ENCODE measurements at places on chromosomes 7 and 10.

GRCh38 chr10:13848520-13849445 lies 262.0 kb downstream of the PRPF18 start:
- no peak for DNase-seq

- no peak for DNase-seq
These were observed 11.5 kb downstream of the RAB19 start for GRCh38 chr7:140415361-140415760.

GRCh38 chr7:5041047-5041446 lies 4.6 kb upstream of the RBAK start:
- no peak for DNase-seq

- DNase-seq: no peak
These were observed 129.8 kb downstream of the BUB3 start for GRCh38 chr10:123284022-123284421.

- DNase-seq: no peak
These were observed 37.3 kb upstream of the TMEM248 start for GRCh38 chr7:66883716-66884115.

DNA sequence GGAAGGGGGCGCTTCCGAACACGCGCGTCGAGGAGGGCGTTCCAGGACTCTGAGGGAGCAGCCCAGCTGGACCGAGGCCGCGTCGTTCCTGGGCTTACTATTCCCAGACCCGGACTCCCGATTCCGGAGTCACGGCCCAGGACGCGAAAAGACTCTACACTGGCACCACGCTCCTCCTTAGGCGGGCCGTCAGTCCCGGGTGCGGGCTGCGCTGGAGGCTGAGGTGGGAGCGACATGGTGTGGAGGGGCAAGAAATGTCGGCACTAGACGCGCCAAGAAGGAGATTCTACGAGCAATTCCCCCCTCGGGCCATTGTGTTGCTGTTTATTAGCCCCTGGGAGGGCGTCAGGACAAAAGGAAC lies 584 bp upstream of the RUNDC3B start:
- DNase-seq: no peak

GRCh38 chr10:71801361-71801760 lies 28.0 kb upstream of the VSIR start:
- peak; percentile 56 for DNase-seq

DNA sequence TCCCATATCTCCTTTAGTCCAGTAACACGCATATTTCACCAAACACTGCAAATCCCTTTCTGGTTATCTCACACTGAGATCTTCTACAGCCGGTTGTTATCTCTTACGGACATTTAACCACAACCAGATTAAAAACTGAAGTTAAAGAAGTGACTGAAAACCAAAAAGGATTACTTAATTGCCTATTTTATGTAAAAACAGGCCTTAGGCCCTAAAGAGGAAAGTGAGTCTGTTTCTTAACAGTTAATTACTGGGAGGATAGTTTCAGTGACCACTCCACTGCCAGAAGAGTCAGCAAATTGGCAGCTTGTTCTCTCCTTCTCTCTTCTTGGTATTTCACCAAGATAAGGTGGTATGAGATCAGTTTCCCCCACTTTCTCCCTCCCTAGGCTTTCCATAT lies 161.9 kb upstream of the MEOX2 start:
- DNase-seq: no peak

- DNase-seq: no peak
These were observed 11.2 kb downstream of the GPR146 start for GRCh38 chr7:1055491-1055955.

DNA sequence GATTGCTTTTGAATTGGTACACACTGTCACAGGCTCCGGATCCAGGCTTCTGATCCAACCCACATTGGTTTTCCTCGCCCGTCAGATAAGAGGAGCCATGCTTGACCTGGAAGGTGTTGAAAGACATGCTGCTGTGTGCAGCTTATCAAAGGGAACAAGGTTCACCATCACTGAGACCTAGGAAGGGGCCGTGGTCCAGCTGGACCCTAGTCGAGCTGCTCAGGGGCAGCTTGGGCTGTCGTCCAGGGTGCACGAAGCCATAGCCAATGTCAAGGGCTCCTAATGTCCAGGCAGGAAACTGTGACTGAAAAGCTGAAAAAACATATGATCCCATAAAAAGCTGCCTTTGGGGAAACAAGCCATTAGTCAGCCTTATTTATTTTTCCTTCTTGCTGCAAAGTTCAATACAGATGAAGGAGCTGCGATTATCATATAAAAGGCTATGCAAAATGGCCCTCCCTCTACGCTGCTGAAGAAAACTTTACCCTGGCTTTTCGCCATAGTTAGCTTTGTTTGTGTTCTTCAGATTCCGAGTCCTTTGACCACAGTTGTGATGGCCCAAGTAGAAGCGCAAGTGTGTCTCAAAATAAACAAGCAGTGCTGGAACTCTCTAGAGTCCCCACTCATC lies 118.0 kb downstream of the CREB5 start:
- DNase-seq: no peak

- no peak for DNase-seq
These were observed 12.1 kb upstream of the DLX6 start for GRCh38 chr7:96993094-96993865.

DNA sequence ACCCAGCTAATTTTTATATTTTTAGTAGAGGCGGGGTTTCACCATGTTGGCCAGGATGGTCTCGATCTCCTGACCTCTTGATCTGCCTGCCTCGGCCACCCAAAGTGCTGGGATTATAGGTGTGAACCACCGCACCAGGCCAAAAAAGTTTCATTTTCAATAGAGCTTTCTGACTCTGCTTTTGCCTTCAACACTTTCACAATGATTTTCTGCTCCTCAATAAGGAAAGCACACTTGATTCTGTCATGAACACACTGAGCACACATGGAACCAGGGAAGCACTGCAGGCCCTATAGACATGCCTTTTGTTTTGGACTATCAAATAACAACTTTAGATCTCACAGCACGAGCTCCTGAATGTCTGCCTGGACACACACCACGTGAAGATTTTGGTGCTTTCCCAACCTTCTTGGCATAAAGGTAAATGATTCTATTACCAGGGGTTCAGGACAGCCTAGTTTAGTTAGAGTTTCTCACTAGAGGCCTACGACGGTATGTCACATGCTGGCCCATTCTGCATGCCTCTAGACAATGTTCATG lies 8.0 kb downstream of the RRP12 start:
- no peak for DNase-seq

DNA sequence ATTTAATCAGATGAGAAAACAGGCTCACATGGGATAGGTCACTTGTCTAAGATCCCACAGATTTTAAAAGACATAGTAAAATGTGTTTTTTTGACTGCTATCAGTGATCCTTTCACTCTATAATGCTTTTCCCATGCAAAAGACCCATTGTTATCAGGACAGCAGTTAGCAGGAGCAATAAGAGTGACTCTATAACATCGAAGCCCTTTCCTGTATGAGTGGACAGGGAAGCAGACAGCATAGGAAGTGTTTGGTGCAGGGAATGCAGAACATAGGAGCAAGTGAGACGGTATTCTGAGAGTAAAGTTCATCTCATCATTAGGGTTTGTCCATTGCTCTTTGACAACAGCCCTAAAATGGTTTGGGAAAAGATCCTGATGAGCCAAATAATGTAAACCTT lies 68.5 kb downstream of the SLC25A13 start:
- DNase-seq: no peak

- no peak for DNase-seq
These were observed 12.1 kb downstream of the CRYGN start for GRCh38 chr7:151427705-151428377.

DNA sequence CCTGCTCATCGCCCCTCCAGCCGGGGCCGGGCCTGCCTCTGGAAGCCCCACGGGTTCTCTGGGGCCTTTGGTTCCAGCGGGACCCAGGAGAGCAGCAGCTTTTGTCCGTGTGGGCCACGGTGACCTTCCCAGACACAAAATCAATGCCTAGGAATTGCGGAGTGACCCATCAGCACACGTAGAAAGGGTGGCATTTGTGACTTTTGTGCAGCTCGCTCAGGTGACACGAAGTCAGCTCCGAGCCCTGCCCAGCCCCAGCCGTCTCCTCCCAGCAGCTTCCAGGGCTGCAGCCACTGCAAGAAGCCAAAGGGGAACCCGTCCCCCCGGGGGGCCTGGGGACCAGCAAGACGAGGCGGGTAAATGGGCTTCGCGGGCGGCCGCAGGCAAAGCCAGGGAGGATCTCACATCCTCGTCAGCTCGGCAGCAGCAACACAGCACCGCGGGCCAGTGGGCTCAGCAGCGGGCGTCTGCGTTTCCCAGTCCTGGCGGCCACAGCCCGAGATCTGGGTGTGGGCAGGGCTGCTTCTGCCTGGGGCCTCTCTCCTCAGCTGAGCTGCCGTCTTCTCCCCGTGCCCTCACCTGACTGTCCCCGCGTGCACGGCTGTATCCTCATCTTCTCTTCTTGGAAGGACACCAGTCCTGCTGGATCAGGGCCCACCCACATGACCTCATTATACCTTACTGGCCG lies 88.5 kb downstream of the PAXIP1 start:
- peak; percentile 15 for DNase-seq

DNA sequence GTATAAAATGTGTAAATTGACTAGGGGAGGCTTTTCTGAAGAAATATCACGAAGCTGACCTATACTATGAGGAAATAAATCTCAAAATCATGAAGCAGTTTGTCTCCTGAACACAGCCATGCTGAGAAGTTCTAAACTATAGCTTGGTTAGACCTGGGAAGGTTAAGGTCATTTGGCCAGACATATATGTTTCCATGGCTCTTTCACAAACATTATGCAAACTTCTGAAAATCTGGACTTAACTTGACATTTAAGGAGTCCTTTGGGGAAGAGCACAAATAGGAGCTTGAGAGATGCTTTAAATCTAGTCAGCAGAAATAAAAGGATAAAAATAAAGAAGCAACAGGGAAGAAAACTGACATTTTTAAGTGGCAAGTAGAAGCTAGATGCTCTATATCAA lies 115.9 kb upstream of the MEOX2 start:
- DNase-seq: no peak

DNA sequence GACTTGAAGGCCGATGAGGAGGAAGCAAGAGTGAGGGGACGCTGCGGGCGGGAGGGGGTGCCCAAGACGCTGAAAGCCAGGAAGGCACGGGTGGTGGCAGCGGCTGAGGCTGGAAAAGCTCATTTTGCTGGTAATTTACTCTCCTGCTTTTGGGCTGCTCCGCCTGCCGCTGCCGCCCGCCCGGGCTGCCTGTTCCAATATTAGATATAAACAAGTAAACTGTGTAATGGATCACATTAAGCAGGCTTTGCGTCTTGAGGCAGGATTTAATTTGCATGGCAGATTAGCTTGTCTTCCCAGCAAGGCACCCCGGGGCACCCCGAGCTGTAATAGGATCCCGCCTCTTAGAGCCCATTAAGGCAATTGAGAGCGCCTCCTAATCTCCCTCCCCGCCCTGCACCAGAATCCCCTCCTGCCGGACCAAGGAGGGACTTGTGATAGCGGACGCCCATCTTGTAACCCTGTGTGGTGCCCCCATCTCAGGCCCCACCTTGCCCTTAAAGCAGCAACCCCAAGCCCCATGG lies 46.1 kb upstream of the SLF2 start:
- no peak for DNase-seq

DNA sequence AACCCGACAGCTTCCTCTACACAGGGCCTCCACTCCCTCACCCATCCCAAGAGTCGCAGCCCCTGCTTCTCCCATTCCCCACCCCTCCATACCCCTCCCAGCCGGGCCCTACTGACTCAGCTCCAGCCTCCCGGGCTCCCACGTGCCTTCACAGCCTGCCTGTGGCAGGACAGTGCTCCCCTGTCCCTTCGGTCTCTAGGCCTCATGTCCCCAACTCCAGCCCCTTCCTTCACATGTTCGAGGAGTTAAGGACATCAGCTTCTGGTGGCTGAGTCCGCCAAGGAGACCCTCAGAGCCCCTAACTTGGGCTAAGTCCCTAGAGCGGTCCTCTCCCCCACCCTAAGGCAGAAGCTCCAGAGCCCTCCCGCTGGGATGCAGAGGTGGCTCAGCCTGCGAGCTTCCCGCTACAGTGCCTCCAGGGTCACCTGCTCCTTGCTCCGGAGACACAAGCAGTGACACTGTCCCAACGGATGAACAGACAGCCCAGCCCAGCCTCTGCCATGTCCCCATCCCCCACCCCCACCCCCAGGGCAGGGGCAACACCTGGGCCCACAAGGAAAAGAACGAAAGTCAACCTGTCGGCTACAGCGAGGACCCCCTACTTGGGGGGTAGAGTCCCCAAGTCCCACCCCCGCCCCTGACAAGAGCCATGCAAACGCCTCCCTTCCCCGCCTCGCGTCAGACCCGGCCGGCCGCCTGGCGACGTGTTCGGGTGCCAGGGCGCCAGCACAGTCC lies 716 bp downstream of the SMARCD3 start:
- DNase-seq: no peak

GRCh38 chr10:10477844-10478243 lies 539.8 kb upstream of the CELF2 start:
- no peak for DNase-seq

DNA sequence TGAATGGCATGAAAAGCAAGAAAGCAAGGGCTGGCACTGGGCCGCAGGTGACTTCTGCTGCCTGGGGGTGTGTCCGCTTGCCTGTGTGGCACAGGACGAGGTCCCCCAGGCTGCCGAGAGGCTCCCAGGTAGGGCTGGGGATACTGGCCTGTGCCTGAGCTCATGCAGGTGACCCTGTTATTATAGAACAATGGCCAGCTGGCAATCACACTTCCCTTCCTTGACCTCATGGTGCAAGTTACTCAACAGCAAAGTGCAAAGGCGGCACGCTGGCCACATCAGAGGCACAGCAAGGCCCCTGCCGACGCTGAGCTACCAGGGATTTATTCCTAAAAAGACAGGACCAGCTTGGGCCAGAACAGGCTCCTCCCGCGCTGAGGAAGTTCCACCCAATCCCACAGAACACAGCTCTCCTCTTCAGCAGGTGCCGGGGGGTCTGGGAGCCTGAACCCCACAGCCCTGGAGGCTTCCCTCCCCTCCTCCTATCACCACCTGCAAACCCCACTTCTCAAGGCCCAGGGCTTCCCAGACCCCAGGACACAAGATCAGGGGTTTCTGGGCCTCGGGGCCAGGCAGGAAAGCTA lies 1.4 kb upstream of the ADAM8 start:
- DNase-seq: no peak

DNA sequence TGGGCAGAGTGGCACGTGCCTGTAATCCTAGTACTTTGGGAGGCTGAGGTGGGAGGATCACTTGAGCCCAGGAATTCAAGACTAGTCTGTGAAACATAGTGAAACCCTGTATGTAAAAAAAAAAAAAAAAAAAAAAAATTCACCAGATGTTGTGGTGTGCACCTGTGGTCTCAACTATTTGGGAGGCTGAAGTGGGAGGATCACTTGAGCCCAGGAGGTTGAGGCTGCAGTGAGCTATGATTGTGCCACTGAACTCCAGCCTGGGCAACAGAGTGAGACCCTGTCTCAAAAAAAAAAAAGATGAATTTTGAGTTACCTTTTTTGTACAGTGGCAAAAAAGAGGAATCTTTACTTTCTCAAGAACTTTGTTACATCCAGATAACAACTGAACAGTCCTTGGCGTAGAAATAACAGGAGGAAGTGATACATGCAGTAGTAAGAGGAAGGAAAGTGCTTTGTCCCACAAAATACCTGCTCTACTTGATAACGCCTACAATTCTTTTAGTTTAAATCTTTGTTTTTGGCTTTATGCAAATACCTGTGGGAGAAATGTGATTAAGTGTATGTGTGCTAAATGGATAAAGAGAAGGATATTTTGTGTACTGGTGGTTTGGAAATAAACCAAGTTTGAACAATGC lies 29.3 kb downstream of the SPAG6 start:
- no peak for DNase-seq

- no peak for DNase-seq
These were observed 6.3 kb downstream of the NOS3 start for GRCh38 chr7:150997075-150997511.
